Aorta (tissue), 5 donors: ENCODE measurements at places on chromosomes 6 and 20. TPM values are rescaled to one million over a fixed set of nuclear protein-coding genes. Genes with fewer than 3 reads are reported as not detected.

The GNAS-AS1 gene
- total RNA-seq = 1.2 TPM

DNA sequence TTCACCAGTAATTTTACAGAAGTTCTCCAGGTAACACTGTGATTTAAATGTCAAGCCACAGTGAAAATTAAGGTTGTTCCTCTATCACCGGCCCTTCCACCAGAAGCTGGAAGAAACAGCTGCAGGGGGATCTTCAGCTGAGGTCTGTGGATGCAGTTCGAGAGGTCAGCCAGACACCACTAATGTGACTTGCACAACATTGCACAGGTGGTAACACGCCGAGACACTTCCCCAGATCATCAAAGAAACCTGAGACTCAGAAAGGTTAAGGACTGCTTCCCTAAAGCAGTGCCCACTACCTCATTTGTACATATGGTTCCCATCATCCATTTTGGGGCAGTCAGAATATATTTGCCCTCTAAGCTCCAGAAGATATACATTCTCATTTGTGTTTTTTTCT lies 8.1 kb upstream of the SERPINB9 start:
- no peak for DNase-seq

DNA sequence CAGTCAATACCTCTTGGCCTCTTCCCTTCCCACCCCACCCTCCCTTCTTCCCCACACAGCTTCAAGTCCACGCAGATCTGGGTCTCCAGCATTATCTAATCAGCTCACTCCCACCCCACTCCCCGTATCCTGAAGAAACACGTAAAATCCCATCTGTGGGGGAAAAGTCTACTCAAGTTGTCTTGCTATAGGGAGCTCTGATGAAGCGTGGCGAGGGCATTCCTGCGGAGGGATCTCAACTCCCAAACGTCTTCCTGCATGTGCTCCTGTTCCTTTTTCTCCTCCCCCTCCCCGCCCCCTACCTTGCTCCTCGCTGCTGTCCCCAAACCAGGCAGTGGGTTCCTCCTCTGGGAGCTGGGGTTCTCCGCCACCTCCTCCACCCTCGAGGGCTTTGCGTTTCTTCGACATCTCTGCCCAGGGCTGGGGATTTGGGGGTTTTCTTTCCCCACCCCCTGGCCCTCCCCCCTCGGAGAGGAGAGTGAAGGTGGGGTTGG lies 181.8 kb downstream of the TBXT start:
- DNase-seq = no peak

DNA sequence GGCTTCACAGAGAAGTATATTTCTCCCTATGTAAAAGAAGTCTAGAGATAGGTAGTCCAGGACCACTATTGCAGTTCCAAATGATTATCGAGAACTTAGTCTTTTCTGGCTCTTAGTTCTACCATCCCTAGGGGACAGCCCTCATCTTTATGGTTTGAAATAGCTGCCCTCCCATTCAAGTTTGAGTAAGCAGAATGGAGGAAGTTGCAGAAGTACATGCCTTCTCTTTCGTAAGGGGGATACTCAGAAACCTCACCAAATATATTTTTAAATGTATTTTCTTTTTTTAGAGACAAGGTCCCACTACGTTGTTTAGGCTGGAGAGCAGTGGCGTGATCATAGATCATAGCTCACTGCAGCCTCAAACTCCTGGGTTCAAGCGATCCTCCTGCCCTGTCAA lies 236.8 kb upstream of the RREB1 start:
- no peak for DNase-seq

GRCh38 chr6:40346246-40346645 lies 240.9 kb downstream of the LRFN2 start:
- DNase-seq = no peak

The EYA2 gene
- total RNA-seq = 10.7 TPM
